Activated CD4-positive, alpha-beta memory T cell treated with anti-CD3 and anti-CD28 coated beads for 36 hours (primary cell): ENCODE measurements at places on chromosomes 1 and 21.

GRCh38 chr1:240122639-240123613 lies 31.2 kb downstream of the FMN2 start:
- DNase-seq, result no peak

- peak; percentile 31 for DNase-seq
Observed at GRCh38 chr1:3676581-3677470, 24.5 kb downstream of the TP73 start.

- no peak for DNase-seq
Observed at GRCh38 chr1:9376886-9377333, 84.2 kb downstream of the SPSB1 start.

DNA sequence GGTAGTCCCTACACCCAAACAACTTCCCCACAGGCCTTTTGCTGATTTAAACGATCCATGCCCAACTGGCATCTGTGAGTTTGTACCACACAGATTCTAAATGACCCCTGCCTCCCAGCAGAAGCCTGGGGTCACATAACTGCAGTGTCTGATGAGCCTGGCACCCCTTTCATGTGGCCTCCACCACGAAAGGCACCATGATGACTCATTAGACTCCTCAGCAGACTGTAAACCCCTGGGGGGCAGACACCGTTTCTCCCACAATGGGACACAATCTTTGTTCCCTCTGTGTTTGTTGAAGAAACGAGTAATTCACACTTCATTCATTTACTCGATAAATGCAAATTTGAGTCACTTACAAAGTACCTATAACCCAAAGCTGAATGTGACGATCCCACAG lies 81.6 kb downstream of the CCDC185 start:
- DNase-seq, result no peak

DNA sequence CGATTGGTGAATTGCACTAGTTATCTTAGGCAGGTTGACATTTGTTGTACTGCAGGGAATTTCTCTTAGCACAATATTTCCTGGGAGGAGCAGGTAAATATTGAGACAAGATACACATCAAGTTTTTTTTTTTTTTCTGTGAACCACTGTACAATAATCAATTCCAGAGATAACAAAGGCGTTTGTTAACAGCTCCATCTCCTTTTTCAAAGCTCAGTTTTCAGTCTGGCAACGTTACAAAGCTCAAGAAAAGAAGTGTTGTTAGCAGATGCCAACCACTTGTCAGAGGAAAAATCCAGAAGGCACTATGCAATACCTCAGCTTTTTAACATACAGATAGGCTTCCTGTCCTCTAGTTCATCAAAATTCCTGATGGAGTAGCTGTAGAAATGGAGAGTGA lies 40.9 kb upstream of the DAB1 start:
- no peak for DNase-seq

GRCh38 chr21:34128674-34129038 lies 55.3 kb downstream of the MRPS6 start:
- no peak for DNase-seq

DNA sequence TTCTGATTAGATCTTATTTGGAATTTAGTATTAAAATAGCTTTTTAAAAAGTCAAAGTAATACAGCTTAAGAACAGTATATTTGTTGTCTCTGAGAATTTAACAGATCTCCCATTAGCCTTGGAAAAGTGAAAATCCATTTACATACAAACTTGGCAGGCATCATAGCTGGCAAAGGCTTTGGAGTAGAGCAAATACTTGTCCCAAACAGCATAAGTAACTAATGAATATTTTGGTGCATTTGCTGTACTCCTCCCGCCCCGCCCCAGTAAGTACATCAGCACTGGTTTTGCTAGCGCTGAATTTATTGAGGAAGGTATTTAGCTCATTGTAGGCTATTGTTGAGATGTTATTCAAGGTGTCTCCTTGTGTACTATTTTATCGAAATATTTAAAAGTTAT lies 417.7 kb upstream of the KAZN start:
- no peak for DNase-seq
